ENCODE measurements at places on chromosomes 16 and 17. TPM values are rescaled to one million over a fixed set of nuclear protein-coding genes. Genes with fewer than 3 reads are reported as not detected.
A peak's percentile ranks its signal among the peaks of the same experiment; 100 is the strongest.

OTOP2 gene
- total RNA-seq, result not detected

GRCh38 chr17:39151943-39152818, 744 bp upstream of the PLXDC1 start:
- DNase-seq, result peak; percentile 43

- DNase-seq, result no peak
Measured at GRCh38 chr17:34006126-34006525, 249.0 kb upstream of the CCL2 start.

- DNase-seq, result no peak
Measured at GRCh38 chr17:72989074-72989610, 103.3 kb downstream of the SLC39A11 start.

- DNase-seq, result no peak
Measured at GRCh38 chr16:7509963-7510601, 177.4 kb downstream of the RBFOX1 start.

INCA1 gene
- total RNA-seq, result 3.1 TPM

CCT6B gene
- 2.6 TPM for total RNA-seq

GRCh38 chr16:58332997-58333700, 38.3 kb upstream of the PRSS54 start:
- no peak for DNase-seq

- no peak for DNase-seq
Measured at GRCh38 chr16:23491490-23492391, 18.6 kb downstream of the GGA2 start.

GRCh38 chr16:22641131-22641628, 130.5 kb downstream of the NPIPB5 start:
- no peak for DNase-seq

PLLP gene
- total RNA-seq, result 5.2 TPM

- DNase-seq, result peak; percentile 90
Measured at GRCh38 chr17:15263206-15263579, 1.9 kb downstream of the PMP22 start.

ARHGAP44 gene
- 7.2 TPM for total RNA-seq

Data from left ventricle myocardium inferior (tissue), 1 donor.